ENCODE measurements at places on chromosomes 4 and X.

DNA sequence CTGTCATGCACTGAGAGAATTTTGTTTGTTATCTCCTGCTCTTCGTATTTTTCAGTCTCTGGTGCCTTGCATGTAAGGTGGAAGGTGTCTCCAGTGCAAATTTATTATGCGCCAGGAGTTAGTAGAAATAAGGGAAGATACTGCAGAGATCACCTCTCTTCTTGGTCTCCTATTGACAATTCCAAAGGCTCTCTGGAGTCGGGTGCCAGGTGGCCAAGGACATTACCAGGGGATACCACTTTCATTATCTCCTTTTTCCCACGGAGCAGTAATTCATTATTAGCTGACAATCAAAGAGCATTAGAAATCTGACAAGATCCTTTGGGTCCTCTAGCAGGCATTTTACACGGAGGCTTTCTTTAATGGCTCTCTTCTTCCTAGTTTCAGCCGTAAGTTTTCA is 26.0 kb downstream of the ADD1 start:
- no peak for DNase-seq

GRCh38 chr4:48342606-48342880 is 1.2 kb downstream of the SLAIN2 start:
- DNase-seq: no peak

GRCh38 chr4:150681063-150681462 is 99.1 kb downstream of the MAB21L2 start:
- DNase-seq: no peak

GRCh38 chr4:66777097-66777496 is 768.2 kb downstream of the CENPC start:
- DNase-seq: no peak

GRCh38 chr4:119731778-119732177 is 103.2 kb upstream of the PDE5A start:
- no peak for DNase-seq

GRCh38 chr4:145183581-145183980 is 3.2 kb upstream of the OTUD4 start:
- no peak for DNase-seq

DNA sequence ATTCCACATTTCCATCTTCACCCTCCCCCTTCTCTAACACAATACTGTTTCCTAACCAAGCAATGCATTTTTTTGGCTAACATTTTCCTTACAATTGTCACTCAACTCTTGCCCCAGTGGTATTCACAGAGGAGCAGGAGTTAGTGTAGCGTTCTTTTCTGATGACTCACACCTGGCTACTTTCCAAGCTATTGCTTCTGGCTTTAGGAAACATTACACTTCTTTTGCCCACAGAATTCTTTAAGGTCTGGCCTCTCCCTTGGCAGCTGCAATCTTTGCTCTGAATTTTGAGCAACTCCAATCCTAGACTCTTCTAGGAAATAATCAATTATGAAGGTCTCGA is 27.5 kb upstream of the PDGFC start:
- no peak for DNase-seq

DNA sequence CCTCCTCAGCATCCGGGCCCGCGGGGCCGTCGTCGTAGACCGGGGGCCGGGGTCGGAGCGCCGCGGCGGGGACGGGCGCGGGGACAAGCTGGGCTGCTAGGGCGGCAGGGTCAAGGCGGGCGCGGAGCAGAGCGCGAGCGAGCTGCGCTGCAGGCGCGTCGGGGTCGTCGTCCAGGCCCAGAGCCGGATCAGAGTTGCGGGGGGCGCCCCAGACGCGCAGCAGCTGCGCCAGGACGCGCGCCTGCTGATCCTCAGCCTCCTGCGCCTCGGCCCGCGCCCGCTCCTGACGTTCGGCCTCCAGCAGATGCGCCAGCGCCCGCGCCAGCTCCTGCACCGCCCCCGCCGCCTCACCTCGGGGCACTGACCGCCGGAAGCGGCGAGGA is 3.5 kb downstream of the PCSK1N start:
- DNase-seq: no peak

DNA sequence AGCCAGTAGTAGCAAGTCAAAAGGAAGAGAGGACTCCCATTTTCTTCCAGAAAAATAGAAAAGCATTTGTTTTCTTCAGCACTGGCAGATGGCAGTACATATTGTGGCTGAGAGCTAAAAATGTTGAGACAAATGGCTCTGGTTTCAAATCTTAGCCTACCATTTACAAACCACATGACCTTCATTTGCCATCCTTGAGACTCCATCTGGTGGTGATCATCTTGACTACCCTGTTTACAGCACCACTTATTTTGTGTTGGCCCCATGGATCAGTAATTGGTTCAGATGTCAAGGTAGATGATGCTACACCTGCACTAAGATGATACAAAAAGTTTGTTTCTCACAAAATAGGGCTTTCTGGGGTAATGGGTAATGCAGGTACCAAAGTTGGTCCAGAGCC is 951.8 kb upstream of the IGFBP7 start:
- no peak for DNase-seq

- DNase-seq: no peak
These were observed 2.4 kb downstream of the PCDH7 start for GRCh38 chr4:30722359-30723200.

DNA sequence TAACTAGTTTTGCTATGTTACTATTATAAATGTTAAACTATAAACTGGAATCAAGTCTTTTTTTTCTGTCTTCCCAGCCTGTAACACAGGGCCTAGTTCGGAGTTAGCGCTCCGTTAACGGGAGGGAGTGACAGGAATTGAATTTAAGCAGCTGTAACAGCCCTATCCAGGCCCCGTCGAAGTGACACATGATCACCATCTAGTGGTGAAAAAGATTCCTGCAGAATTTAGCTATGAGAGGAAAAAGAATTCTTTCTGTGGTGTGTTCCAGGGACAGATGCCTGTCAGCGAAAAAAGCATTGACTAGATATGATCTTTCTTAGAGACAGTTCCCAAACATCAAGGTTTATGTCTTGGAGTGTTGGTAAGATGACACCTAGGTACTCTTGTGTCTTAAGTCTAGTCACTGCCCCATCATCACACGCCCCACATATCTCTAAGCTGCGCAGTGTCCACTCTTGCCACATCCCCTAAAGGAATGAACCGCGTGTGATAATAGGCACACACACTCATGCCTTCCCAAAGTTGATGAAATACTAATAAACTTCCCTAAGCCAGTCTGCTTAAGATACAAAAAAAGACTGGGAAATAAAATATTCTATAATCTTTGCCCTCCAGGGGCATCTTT is 2.1 kb downstream of the GAB3 start:
- peak; percentile 70 for DNase-seq

- no peak for DNase-seq
These were observed 1494.5 kb downstream of the TECRL start for GRCh38 chr4:62914758-62915157.

GRCh38 chr4:152727784-152728183 is 48.0 kb upstream of the TMEM154 start:
- DNase-seq: no peak

- no peak for DNase-seq
These were observed 71.5 kb downstream of the PLS3 start for GRCh38 chrX:115632455-115632854.

DNA sequence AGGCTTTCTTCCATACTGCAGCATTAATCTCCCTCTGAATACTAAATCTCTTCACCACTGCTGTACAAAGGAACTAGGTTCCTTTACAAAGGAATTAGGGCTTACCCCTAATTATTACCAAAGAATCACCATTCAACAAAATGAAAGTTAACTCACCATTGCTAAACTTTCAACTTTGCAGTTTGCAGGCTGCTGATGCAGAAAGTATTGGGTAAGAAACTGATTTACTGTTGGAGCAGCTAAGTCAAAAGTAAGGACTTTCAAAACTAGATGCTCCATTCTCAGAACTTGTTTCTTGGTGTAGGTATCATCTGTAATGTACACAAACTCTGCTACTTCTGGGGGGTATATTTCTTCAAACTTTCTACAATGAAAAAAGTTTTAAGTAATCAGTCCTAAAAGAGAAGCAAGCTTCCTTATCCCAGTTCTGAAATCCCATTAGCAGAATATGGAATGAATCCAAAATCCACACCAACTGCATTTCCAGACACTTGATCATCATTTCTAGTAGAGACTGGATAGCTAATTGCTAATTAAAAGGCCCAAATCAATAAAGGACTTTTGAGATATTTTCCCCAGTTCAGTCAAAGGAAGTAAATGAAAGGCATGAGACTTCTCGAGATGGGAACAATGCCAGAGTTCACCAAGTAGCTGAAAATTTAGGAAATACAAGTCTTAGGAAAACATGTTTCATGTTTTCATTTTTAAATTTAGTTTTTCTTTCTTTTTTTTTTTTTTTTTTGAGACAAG is 4.3 kb downstream of the CCNA2 start:
- no peak for DNase-seq

DNA sequence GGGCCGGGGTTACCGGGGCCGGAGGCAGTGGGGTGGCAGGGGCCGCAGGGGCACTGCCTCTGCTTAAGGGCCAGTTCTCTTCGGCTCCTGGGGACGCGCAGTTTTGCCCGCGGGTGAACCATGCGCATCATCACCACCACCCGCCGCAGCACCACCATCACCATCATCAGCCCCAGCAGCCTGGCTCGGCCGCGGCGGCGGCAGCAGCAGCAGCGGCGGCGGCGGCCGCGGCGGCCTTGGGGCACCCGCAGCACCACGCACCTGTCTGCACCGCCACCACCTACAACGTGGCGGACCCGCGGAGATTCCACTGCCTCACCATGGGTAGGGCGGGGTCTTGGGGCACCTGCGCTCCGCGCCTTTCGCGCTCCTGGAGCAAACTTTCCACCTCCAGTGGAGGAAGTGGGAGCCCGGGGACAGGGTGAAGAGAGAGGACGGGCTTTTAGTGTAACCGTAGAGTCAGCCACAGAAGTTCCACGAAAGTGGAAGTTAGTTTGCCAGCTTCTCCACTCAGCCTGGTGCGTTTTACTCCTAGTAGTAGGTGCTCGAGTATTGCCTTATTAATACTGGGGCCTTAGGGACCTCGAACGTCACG is 729 bp downstream of the GSX2 start:
- no peak for DNase-seq

- no peak for DNase-seq
These were observed 57.5 kb upstream of the SORCS2 start for GRCh38 chr4:7134737-7135388.

- DNase-seq: no peak
These were observed 36.8 kb downstream of the C4orf51 start for GRCh38 chr4:145716661-145717200.

DNA sequence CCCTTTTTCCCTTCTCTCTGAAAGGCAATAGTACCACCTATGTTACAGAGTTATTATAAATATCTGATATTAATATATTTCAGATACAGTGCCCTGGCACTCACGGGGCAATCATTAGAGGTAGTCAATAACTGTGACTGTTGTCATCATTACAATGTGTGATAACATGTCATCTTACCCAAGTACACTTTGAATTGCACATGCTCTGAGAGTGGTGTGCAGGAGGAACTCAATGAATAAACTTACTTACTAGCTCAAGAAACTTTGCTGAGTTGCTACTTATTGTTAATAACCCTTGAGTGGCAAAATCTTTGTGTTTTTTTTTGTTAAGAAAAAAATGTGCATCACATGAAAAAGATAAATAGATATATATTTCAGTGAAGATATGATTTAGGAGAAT is 275.1 kb upstream of the RASGEF1B start:
- no peak for DNase-seq

- DNase-seq: no peak
These were observed 34.6 kb downstream of the MED14 start for GRCh38 chrX:40700640-40701342.

- no peak for DNase-seq
These were observed 242.5 kb upstream of the VCX3A start for GRCh38 chrX:6777238-6778002.

DNA sequence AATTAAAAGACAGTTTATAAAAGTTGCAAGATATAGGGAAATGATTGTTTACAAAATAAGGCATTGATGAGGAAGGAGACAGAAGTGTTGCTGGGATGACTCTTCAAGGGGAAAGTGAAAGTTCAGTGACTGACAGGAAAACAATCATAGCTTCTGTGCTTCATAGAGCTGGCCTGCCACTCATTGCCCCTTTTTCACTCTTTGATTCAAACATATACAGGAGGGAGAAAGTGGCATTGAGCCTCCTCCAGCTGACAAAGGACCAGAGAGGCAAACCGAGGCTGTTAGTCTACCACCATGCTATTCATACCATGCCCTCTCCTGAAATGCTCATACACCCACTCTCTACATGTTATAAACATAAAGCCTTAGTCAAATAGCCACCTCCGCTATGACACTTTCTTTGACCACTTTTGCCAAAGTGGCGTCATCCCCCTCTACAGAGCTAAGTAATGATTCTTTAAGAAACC is 79.2 kb upstream of the ATOH1 start:
- no peak for DNase-seq

- DNase-seq: no peak
These were observed 1.0 kb upstream of the SNCA start for GRCh38 chr4:89837993-89838390.

- DNase-seq: no peak
These were observed 43.5 kb downstream of the NDST3 start for GRCh38 chr4:118077767-118078105.

- no peak for DNase-seq
These were observed 825.4 kb downstream of the PCDH18 start for GRCh38 chr4:136706942-136707341.

DNA sequence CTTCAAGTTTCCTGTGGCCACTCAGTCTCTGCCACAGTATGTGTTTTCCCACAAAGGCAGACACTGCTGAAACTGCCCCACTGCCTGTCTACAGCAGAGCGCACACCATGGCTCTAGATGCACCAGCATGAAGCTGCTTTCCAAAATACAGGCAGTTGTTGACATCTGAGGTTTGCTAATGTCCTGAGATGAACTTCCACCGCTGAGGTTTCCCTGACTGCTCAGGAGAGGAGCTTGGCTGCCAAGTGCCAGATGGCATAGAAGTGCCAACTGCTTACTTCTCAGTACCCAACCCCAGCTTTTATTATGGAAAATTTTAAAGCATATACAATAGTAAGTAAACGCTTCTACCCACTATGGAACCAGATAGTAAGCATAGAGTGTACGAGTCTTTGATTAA is 61.0 kb upstream of the EXOC1L start:
- no peak for DNase-seq

- DNase-seq: no peak
These were observed 86.3 kb upstream of the MAML3 start for GRCh38 chr4:140240237-140240636.

GRCh38 chrX:154541896-154542722 is 4.5 kb downstream of the G6PD start:
- DNase-seq: peak; percentile 83
